ENCODE measurements at places on chromosomes 16 and 17.
A peak's percentile ranks its signal among the peaks of the same experiment; 100 is the strongest.

DNA sequence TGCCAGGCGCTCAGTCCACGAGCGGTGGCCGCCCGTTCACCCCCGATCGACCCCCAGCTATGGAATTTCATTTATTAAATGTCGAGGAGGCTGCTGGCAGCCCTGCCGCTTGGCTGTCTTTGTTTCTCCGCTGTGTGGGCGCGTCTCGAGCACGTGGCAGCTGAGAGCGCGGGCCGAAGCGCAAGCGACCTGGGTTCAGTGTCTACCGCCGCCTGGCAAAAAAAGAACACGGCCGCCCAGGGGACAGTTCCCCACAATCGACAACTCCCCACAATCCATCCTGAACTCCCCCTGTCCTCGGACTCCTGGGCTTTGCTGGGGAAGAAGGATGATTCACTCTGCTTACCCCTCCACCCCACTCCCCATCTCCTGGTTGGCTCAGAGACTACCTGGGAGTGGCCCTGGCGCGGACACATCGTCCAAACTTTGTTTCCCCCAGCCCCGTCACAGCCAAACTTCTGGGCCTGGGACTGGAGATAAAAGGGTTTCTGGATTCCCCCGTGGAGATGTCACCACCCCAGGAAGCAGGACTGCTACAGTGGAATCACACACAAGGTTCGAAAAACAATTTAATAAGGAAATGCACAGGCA is 1.7 kb upstream of the ANKRD13B start:
- no peak for DNase-seq

- no peak for DNase-seq
Measured at GRCh38 chr17:69884846-69885245, 190.2 kb upstream of the KCNJ16 start.

GRCh38 chr16:21650521-21650920 is 1.9 kb downstream of the IGSF6 start:
- no peak for DNase-seq

GRCh38 chr17:45201457-45201856 is 20.2 kb upstream of the FMNL1 start:
- DNase-seq: no peak

GRCh38 chr16:50910736-50911100 is 168.8 kb downstream of the CYLD start:
- no peak for DNase-seq

- DNase-seq: peak; percentile 39
Measured at GRCh38 chr17:33049781-33050414, 58.3 kb downstream of the SPACA3 start.

DNA sequence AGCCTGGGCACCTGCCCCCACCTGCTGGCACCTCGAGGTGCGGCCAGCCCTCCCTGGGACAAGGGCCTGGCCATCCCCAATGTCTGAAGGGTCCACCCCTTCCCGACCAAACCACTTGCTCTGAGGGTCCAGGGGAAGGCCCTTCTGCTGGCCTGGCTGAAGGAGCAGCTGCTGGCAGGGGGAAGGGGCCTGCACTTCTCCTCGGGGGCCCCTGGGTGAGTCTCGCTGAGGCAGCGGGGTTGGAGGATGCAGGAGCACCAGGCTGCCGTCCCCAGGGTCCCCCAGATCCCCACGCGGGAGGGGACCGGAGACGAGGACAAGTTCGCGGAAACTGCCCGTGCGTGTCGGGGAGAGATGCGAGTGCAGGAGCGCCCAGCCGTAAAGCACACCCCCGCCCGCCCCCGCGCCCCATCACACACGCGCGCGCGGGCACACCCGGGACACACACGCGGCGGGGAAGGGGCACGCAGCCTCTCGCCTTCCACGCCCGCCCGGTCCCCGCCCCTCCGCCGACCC is 725 bp upstream of the CACNA1H start:
- DNase-seq: no peak

- DNase-seq: no peak
Measured at GRCh38 chr16:16973707-16974591, 496.8 kb downstream of the XYLT1 start.

- no peak for DNase-seq
Measured at GRCh38 chr16:80993834-80994233, 12.9 kb downstream of the CMC2 start.

GRCh38 chr16:15650698-15651171 is 690 bp downstream of the NDE1 start:
- no peak for DNase-seq

DNA sequence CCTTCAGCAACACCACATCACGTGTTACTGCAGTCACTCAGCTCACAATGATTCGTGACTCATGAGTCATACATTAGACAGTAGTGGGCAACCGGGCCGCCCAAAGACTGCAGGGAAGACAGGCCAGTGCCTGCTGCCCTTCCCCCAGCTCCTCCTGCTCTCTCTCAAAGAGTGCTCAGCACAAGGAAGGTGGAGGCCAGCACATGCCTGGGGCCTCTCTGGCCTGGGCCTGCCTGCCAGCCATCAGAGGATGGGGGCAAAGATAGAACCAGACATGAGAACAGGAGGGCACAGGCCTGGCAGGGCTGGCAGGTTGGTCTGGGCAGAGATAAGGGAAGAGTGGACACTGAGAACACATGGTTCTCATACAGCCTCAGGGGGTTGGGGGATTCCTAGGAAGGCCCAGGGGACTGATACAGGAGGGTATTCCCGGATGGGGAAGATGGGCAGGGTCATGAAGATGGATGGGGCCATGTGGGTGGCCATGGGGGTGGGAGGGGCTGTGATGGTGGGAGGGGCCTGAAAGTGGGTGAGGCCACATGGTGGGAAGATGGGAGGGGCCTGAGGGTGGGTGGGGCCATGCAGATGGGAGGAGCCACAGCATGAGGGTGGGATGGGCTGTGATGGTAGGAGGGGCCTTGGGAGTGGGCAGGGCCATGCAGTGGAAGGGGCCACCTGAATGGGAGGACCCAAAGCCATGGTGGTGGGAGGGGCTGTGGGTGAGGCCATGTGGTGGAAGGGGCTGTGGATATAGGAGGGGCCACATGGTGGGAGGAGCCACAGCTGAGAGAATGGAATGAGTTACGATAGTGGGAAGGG is 29.0 kb downstream of the KATNB1 start:
- DNase-seq: peak; percentile 95

GRCh38 chr16:20910781-20911321 is 10.3 kb downstream of the LYRM1 start:
- DNase-seq: peak; percentile 85

- DNase-seq: no peak
Measured at GRCh38 chr17:82823004-82823403, 16.8 kb downstream of the ZNF750 start.

GRCh38 chr17:10073941-10074340 is 124.5 kb downstream of the GAS7 start:
- no peak for DNase-seq

All from RCC 7860 (cell line).